Activated naive CD8-positive, alpha-beta T cell treated with anti-CD3 and anti-CD28 coated beads, Interleukin-2, amount 10 ng/mL, durations not matched to agents 7 days and 5 days (primary cell): ENCODE measurements at places on chromosomes 4 and X. TPM values are rescaled to one million over a fixed set of nuclear protein-coding genes. Genes with fewer than 3 reads are reported as not detected.
A peak's percentile ranks its signal among the peaks of the same experiment; 100 is the strongest.

The LRIT3 gene
- total RNA-seq: 0.17 TPM

GRCh38 chrX:132433001-132433400 is 55.8 kb downstream of the MBNL3 start:
- H3K27ac ChIP-seq: no peak overlapping the region
- DNase-seq: no peak
- H3K36me3 ChIP-seq: peaks cover 5% of the 10 kb centered on the region
- no peak overlapping the region for H3K4me3 ChIP-seq
- no peaks in the 10 kb centered on the region for H3K27me3 ChIP-seq

The SHISA3 gene
- total RNA-seq: 0.85 TPM

The TRAM1L1 gene
- total RNA-seq: not detected

- H3K4me1 ChIP-seq: peaks cover 13% of the 10 kb centered on the region
- DNase-seq: no peak
- H3K4me3 ChIP-seq: peak overlapping the region; percentile 28
- H3K36me3 ChIP-seq: no peaks in the 10 kb centered on the region
- H3K27ac ChIP-seq: peak overlapping the region; percentile 30
- no peaks in the 10 kb centered on the region for H3K27me3 ChIP-seq
Observed at GRCh38 chr4:173264245-173264644, 69.9 kb downstream of the HMGB2 start.

DNA sequence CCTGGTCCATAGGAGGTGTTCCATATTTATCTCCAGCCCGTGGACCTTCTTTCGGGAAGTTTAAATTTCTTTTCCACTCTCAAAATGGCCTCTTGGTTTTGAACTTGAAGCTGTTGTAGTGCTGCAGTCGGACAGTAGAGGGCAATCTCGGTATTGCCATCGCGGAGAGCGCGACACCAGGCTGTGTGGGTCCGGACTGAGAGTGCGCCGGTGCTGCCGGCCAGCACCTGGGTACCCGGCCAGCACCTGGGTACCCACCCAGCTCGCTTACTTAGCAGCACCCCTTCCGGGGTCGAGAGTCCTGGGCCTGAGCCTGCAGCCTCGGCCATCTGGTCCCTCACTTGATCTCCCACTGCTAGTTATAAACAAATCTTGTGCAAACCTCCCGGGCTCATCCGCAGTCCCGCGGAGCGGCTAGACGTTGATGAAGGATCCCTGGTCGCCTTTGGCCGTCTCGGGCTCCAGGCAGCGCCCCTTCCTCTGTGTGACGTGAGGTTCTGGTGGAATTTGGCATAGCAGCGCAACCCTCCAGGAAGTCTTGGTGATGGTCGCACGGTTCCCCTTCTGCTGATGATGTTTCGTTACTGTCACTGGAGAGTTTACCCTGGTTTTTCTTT is 18.0 kb downstream of the FAM9A start:
- H3K36me3 ChIP-seq: no peaks in the 10 kb centered on the region
- H3K27me3 ChIP-seq: peaks cover 3% of the 10 kb centered on the region
- H3K4me3 ChIP-seq: peak overlapping the region; percentile 54
- H3K4me1 ChIP-seq: peaks cover 2% of the 10 kb centered on the region
- no peak overlapping the region for H3K27ac ChIP-seq

The EDA2R gene
- total RNA-seq: 2.6 TPM

DNA sequence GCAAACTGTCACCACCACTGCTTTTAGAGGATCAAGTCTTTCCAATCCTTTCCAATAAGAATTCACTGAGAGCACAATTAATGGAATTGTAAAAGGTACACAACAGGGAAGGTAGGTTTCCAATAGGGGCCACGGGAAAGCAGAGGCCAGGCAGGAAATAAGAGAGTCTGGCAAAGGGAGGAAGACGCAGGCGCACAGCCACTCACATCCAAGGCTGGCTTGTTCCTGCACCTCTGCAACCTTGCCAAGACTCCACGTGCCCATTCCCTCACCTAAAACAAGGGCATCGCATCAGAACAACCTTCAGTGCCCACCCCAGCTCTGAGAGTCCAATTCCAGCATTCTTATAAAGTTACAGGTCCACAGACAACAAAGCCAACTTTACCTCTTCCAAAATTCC is 81.2 kb downstream of the AFAP1 start:
- H3K27me3 ChIP-seq: no peaks in the 10 kb centered on the region
- H3K4me3 ChIP-seq: no peak overlapping the region
- peaks cover 14% of the 10 kb centered on the region for H3K36me3 ChIP-seq
- H3K4me1 ChIP-seq: peaks cover 28% of the 10 kb centered on the region
- no peak for DNase-seq

The IL13RA2 gene
- total RNA-seq: not detected

The F8A3 gene
- 11.9 TPM for total RNA-seq

DNA sequence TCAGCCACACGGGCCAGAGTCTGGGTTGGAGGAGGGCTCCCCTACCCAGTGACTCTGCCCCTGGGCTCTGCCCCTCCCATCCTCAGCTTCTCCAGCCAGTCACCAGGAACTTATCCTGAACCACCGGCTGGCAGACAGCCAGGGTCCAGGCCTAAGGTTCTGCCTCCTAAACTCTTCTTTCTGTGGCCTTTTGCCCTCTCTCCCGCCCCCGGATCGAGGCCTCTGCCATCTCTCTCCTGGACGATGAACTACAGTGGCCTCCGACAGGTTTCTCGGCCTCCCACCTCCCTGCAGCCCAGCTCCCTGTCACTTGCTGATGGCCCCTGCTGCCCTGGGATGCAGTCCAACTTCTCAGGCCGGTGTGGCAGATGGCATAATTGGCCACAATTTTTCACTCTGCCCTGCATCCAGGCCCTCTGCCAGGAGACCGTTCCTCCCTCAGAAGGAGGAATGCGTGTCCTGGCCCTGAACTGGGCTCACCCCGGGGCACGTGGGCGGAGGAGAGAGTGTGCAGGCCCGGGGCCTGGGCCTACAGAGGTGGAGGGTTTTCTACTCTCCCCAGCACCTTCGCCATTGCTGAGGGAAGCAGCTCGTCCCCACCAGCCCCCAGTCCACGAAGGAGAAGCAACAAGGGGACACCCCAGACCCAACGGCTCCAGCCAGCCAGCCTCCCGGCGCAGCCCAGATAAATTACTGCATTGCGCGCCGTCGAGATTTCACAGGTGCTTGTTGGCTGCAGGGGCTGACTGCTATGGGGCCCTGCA is 81.9 kb upstream of the LRPAP1 start:
- peaks cover 10% of the 10 kb centered on the region for H3K27me3 ChIP-seq
- no peaks in the 10 kb centered on the region for H3K36me3 ChIP-seq
- no peak overlapping the region for H3K4me3 ChIP-seq
- DNase-seq: no peak
- H3K27ac ChIP-seq: no peak overlapping the region
- H3K4me1 ChIP-seq: no peaks in the 10 kb centered on the region
